ENCODE measurements at places on chromosomes 2 and 18.

DNA sequence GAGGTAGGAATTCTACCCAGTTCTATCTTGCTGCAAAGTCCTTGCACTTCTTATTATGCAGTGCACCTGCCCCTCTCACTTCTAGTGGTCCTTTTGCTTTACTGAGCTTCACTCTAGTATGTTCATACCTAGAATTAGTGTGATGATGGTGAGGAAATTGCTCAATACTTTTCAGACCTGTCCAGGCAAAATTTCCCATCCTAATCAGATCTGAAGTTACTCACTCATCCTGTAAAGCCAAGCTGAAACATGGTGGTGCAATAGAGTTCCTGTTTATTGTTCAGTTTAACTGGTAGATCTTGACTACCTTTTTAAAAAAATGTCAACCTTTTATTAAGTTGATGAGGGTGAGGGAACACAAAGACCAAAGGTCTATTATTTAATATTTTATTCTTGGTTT is 12.6 kb upstream of the FIGN start:
- DNase-seq = no peak

- no peak for DNase-seq
Measured at GRCh38 chr2:228344531-228344930, 163.0 kb upstream of the SPHKAP start.

DNA sequence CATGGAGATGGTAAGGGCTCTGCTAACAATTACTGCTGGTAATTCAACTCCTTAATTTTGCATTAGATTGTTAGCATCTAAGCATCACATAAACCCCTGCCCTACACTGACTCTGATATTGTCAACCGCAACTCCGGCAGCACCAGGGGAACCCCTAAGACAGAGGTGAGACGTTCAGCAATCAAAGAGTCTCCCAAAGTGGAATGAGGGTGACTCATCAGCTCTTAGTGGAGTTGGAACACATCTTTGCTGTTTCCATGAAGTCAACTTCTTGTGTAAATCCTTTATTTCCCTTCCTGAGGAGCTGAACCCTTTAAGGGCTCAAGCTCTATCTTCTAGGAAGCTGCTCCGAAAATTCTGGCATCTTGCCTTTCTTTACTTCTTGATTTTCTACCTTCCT is 52.1 kb downstream of the ABCG8 start:
- no peak for DNase-seq

DNA sequence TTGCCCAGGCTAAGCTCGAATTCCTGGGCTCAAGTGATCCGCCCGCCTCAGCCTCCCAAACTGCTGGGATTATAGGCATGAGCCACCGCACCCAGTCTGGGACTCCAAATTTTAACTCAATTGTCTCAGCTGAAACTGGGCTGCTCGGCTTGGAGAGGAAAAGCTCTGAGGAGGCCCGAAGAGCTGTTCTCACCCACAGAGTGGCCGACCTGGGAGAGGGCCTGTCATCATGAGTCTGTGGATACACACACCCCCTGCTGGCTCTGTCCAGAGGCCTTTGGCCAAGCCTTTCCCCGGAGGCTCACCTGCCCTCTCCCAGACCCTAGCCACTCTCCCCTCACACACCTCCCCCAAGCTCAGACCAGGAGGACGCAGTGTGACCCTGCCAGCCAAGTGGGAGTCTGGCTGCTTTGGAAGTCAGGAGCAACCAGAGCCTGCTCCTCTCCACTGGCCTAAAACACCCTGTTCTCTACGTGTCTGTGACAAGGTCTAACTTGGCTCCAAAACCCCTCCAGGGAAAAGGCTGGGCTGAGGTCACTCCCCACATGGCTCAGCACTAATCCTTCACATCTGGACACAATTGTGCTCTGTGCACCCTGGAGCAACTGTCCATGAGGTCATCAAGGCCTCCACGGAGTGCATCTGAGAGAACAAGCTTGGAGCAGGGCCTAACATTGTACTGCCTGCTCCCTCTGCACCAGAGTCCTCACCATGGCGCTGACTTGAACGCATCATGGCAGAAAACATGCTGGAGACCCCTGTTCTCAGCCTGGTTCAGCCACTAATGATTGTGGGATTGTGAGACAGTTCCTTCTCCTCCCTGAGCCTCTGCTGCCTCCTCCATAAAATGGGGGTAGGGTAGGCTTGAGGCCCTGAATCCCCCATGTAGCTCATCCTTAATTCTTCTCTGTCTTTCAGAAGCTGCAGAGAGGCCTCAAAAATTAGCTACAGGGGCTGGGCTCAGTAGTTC is 49.9 kb upstream of the RAB6C start:
- DNase-seq = no peak

DNA sequence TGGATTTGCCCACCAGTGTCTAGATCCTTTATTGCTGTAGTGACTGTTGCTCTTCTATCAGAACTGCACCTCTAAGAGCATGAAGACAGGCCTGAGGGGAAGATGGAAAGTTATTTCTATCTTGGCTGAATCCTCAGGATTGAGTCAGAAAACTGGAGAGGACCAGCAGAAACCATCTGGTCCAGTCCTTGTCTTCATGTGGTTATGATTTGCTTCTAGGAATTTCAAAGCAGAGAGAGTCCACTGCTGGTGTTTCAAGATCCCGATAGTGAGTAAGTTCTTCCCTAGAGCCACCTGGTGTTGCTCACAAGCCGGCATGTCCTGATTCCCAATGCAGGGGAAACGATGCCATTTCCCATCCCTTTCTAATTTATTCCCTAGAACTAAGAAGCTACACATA is 84.2 kb downstream of the NCKAP5 start:
- no peak for DNase-seq

DNA sequence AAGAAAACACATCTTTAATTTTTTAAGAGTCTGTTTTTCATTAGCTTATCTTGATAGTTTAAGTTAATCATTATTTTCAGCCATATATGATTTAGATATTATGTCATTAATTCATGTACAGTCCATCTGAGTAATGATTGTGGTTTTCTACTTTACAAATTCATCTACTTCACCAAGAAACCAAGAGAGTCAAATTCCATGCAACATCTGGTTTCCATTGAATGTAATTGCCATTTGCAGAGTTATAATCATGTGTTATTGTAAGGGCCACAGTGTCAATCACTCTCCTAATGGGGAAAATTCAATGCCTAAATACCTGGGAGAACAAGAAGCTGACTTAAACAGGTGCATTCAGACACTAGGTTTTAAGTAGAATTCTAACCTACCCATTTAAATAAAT is 217.2 kb upstream of the OSR1 start:
- DNase-seq = no peak

DNA sequence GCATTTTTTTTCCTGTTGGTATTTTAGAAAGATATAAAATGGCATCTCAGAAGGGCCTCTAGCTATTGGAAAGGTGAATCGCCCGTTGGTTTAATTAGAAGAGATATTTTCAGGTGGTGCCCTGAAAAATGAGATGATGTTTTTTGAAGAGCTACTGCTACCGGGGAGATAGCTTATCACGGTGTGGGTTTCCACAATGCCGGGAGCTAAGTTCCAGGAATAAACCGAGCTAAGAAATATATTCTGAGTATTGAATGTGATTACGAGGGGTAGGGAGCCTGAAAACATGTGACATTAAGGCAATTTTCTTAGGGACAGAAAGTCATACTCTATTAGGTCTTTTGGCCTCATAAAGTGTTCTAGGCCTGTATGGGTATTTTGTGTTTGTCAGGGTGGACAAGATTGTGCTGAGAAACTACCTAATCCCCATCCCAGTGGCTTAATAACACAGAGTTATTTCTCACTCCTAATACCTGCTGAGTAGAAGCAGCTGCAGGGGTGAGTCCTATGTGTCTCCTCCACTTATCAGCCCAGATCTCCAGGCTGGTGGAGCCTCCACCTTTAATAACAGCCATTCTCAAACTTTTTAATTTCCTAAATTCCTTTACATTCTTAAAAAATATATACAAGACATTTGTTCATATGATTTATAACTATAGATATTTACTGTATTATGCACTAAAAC is 150.2 kb downstream of the LRRTM1 start:
- no peak for DNase-seq

- DNase-seq = no peak
Measured at GRCh38 chr2:185745864-185746859, 7.6 kb downstream of the FSIP2 start.

- no peak for DNase-seq
Measured at GRCh38 chr2:65043001-65043400, 13.2 kb upstream of the CEP68 start.

Data from stimulated activated CD8-positive, alpha-beta memory T cell treated with anti-CD3 and anti-CD28 coated beads, Interleukin-15, amount 100 ng/mL, for 1 hour (primary cell).